Brain microvascular endothelial cell (primary cell): ENCODE measurements at places on chromosomes 6 and 20.

- peak; percentile 16 for DNase-seq
Observed at GRCh38 chr20:39795401-39796272, 833.5 kb downstream of the DHX35 start.

GRCh38 chr6:50661636-50662035 is 51.7 kb upstream of the TFAP2D start:
- DNase-seq: no peak

DNA sequence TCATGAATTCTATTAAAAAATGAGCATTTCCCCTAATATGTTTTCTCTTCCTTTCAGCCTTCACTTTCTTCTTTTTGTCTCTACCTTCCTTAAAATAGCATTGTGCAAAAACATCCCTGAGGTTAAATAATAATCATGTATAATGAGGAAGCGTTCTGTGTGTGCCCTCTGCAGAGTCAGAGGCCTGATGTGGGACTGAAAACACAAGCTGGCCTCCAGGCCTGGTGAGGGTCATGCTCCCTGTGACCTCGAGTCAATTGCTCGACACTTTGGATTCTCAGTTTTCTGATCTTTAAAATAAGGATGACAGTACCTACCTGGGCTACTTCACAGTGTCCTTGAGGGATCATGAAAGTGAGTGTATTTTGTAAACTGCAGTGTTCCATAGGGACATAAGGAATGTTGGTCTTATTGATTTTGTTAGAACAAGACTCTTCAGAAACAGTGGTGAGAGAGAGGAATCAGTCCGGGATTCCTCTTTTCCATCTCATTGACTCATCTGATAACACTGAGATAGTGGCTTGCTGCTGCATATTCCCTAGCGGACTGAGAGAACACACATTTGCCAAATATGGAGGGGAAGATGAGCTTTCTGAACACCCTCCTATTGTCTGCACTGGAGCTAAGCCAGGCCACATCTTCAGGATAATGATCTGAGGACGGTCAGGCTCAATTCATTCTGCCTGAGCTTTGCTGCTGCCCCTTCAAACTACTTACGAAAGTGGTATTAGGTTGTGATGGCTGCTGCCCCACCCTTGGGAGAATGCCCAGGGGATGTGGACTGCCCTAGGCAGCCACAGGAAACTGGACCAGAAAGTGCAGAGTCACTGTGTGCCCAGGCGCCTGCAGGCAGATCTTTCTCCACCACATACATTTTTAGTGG is 39.6 kb upstream of the PDE7B start:
- DNase-seq: peak; percentile 73

DNA sequence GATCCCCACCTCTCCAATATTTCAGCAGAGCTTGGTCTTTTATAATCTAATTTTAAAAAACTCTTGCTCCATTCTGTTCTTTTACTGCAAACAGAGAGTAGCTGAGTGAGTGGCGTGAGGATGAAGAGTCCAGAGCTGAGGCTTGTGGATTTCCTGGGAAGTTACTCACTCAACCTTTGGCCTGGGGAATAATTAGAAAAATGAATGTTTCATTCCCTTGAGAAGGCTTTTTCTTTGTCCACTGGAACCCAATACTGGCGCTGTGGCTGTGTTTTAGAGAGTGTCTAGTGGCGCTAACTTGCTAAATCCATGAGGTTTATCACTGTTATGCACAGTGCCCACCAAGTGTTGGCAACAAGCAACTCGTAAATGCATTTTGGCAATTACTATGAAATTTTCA is 251.5 kb downstream of the HIVEP2 start:
- DNase-seq: peak; percentile 78

DNA sequence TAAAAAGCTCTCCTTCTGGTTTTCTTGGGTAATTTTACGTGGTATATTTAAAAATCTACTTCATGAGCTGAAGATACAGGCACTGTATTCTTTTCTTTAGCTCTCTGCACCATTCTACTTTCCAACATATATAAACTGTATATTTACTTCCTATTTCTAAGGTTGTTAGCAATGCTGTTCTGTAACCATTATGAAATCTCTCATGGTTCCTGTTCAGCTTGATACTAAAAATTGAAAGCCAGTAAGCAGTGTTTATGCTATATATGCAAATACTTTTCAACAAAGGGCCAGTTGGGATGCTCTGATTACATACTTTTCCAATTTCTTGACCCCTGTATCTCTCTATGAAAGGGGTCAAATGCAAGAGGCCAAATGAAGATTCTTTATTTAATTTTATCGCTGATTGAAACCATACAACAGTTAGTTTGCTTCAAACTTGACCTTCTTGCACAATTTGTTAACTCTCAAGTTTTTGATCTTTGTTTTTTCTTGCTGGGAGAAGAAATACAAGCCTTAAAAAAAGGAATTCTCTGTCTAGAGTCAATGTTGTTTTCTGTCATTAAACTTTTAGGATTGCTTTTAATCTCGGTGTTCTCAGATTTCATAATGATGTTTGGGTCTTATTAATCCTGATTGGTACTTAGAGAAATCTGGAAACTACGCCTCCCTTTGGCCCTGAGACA is 223.2 kb downstream of the PRL start:
- no peak for DNase-seq

- no peak for DNase-seq
Observed at GRCh38 chr20:840858-841567, 7.5 kb downstream of the FAM110A start.

- DNase-seq: no peak
Observed at GRCh38 chr20:38828514-38829295, 23.2 kb downstream of the PPP1R16B start.

GRCh38 chr6:33878562-33878961 is 74.8 kb upstream of the MLN start:
- DNase-seq: no peak

- no peak for DNase-seq
Observed at GRCh38 chr20:45647441-45648050, 16.5 kb upstream of the WFDC9 start.

- DNase-seq: no peak
Observed at GRCh38 chr20:20712004-20712473, 405 bp downstream of the RALGAPA2 start.
